ENCODE measurements at places on chromosomes 12 and 14.

- no peak for DNase-seq
These were observed 124.5 kb downstream of the ESRRB start for GRCh38 chr14:76500480-76500879.

DNA sequence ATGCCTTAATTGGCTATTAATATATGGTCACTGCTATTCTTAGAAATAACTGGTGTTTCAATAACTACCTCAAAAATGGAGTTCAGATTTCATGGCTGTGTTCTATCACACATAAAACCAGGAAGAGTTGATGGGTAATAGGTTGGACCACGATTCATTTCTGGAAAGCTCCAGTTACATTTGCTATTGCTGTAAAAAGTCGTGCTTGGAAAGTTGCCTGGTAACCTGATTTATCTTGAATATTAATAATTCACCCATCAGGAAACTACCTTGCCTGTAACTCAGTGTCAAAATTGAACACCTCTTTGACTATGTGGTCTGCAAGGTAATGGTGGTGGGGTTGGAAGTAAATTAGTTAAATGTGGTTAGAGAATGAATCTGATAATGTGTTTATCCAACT lies 104.7 kb upstream of the IFNG-AS1 start:
- DNase-seq: no peak

- no peak for DNase-seq
These were observed 66.6 kb downstream of the FBXL14 start for GRCh38 chr12:1527789-1528188.

- DNase-seq: peak; percentile 65
These were observed 79.5 kb downstream of the OTOGL start for GRCh38 chr12:80178846-80179245.

DNA sequence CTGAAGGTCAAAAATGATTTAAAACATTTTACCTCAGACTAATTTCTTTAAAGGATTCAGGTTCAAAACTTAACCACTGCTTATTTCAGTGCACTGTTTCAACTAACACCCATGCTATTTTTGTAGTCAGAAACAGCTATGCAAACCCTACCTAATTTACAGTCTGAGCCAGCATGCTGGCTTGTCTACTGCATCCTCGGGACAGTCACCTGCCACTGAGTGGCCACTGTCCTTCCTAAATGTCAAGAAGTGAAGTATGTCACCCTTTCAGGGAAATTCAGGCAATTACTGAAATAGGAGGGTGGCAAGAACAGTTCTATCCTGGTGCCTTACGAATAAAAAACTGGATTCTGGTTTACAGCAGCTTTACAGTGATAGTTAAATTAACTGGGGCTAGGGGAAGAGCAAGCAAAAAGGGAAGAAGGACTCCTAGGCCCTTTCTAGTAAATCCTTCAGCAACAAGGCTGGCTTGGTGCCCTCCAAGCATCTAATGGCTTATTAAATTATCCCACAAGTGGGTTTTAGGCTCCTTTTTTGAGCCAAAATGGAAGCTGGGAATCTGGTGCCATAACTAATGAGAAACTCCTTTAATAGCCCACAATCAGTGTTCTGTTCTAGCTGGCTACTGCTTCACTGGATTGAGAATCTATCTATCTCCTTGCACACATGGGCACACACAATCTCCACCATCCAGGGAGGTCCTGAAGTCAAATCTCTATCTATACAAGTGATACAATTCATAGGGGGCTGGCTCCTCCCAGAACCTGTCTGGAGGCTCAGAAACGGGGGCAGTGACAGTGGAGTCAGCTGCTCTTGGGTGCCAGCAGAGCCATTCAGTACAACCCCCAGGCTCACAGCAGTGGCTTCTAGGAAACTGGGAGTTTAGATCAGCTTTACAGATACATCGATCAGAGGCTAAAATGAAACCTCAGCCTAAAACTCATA lies 43.4 kb downstream of the SH2B3 start:
- no peak for DNase-seq

GRCh38 chr12:111150921-111151840 lies 217.7 kb downstream of the PHETA1 start:
- no peak for DNase-seq

GRCh38 chr14:31387091-31387490 lies 33.3 kb downstream of the HEATR5A start:
- DNase-seq: no peak

DNA sequence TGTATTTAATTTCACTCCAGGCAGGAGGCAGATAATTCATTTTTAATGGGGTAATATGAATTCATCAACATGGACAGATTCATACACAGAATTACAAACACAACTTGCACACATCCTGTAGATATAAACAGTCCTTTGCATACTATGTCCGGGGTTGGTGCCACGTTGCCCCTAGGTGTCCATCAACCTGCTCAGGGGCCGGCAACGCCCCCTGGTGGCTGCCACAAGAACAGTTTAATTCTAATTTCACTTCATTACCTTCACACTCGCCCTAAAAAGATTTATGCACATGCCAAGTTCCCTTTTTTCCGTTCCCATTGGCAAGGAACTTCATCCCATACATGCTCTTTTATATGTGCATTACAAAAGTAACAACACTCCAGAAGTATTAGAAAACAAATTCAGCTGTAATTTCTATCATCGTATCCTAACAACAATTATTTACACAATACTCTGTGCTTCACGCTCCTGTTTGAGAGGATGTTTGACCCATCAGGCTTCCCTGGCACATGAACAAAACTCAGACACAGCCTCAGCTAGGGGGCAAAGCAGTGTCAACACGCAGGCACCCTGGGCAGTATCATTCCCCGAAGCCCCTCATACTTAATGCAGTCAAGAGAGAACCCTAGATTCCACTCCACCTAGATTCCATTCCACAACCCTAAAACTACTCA lies 15.5 kb downstream of the MANSC1 start:
- peak; percentile 74 for DNase-seq

GRCh38 chr12:123369229-123369628 lies 4.6 kb upstream of the SBNO1 start:
- DNase-seq: no peak

DNA sequence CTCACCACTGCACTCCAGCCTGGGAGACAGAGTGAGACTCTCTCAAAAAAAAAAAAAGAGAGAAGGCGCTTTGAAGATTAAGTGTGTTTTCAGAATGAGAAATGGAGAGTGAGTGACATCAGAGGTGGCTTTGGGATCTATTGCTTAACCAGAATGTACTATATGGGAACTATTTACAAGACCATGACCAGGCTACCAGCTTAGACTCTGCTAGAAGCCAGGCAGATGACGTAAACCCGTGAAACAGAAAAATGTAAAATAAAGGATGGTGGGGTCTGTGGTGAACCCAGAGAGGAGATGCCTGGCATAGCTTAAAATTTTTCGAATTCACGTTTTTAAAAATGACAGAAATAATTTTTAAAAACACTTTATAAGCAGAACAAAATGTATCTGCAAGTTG lies 82.0 kb downstream of the IFT43 start:
- no peak for DNase-seq

GRCh38 chr14:104685998-104686610 lies 3.3 kb upstream of the INF2 start:
- DNase-seq: no peak

- DNase-seq: no peak
These were observed 174.0 kb upstream of the DIO2 start for GRCh38 chr14:80385336-80385735.

DNA sequence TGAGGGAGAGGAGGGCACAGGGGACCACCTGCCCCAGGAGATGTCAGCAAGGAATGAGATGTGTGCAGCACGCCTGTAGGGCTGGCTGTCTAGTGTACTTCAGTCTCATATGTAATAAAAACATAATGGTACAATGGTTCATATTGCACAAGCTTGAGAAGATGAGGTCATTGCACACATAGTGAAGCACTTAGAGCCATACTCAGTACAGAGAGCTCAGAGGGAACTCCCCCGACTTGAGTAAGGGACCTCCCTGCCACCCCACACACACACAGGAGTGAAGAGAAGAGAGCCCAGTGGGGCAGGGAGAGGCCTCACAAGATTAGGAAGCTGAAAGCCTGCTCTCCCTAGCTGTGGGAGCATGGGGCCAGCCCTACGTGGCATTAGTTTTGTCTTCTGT lies 61.5 kb downstream of the SLC6A12 start:
- no peak for DNase-seq

GRCh38 chr12:124395986-124396385 lies 101.1 kb downstream of the RFLNA start:
- no peak for DNase-seq
